HFFc6 (cell line): ENCODE measurements at places on chromosomes 3 and 15.

- H3K27me3 ChIP-seq, result peaks cover 5% of the 10 kb centered on the region; the same call in 1 of the 2 replicates
- H3K4me1 ChIP-seq, result peaks cover 29% of the 10 kb centered on the region
Observed at GRCh38 chr15:101092867-101093202, 159.0 kb downstream of the CHSY1 start.

DNA sequence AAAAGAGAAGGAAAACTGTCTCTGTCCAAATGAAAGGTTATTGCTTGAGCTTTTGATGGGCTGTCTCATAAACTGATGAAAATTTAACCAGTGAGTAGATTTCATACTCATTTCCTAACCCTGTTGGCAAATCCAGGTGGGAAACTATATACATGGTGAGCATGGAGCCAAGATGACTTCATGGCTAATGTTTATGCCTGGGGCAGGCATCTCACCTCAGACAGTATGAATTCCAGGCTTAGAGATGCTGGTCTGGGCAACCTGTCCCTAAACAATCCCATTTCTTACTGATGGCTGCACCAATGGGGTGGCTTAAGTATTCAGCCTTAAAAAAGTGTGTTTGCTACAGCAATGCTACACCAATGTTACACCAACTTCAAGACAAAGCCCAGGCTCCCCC is 58.1 kb downstream of the SLTM start:
- DNase-seq, result no peak
- no peaks in the 10 kb centered on the region; the same call in 1 of the 2 replicates for H3K27me3 ChIP-seq
- H3K4me3 ChIP-seq, result no peak overlapping the region
- H3K4me1 ChIP-seq, result peaks cover 12% of the 10 kb centered on the region
- no peak overlapping the region for H3K27ac ChIP-seq

- H3K4me1 ChIP-seq, result peaks cover 34% of the 10 kb centered on the region
- H3K4me3 ChIP-seq, result no peak overlapping the region
Observed at GRCh38 chr3:69815970-69816369, 76.7 kb downstream of the MITF start.

DNA sequence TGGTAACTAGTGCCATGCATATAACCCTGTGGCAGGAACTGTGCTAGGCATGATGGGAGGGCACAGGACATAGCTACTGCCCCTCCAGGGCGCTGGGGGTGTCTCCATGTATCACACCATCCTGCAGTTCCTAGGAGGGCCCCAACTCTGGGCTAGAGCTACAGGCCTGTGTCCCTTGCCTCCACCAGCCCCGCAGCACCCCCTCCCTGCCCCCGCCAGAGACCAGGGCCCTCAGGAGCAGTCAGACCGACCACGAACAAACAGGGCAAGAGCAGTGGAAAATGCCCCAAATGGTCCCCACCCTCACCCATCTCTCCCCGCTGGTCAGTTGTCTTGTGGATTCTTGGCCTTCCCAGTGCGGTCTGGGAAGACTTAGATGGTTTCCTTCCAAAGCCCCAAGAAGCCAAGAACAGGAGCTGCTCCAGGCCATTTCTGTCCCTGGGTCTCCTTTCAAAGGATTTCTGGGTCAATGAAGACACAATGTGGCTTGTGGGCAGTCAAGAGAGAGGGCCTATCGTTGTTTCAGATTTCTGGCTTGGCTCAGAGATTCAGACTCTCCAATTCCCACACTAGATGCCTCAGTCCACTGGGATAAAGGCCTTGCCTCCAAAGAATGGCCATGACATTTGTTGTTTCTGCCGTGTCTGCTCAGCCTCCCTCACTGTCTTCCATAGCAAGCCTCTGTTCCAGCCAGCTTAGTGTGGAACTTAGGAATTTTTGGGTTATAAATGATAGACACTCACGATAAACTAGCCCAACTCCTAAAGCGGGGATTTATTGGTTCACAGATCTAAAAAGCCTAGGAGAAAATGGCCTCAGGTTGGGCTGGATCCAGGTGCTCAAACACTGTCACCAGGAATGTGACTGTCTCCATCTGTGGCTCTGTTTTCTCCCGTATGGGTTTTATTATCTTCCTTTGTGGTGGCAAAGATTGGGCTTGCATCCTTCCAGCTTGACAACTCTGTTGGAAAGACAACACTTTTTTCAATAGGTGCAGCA is 80.6 kb downstream of the LSM3 start:
- peaks cover 2% of the 10 kb centered on the region for H3K27me3 ChIP-seq
- DNase-seq, result no peak
- H3K4me3 ChIP-seq, result no peak overlapping the region
- H3K4me1 ChIP-seq, result peaks cover 31% of the 10 kb centered on the region
- no peak overlapping the region for H3K27ac ChIP-seq
- no peaks in the 10 kb centered on the region for H3K36me3 ChIP-seq

- no peak for DNase-seq
- H3K27ac ChIP-seq, result no peak overlapping the region
- peaks cover 3% of the 10 kb centered on the region; the same call in 1 of the 2 replicates for H3K27me3 ChIP-seq
- peaks cover 2% of the 10 kb centered on the region for H3K4me1 ChIP-seq
- H3K4me3 ChIP-seq, result no peak overlapping the region
- no peaks in the 10 kb centered on the region for H3K36me3 ChIP-seq
Observed at GRCh38 chr15:56739964-56740640, 6.8 kb upstream of the ZNF280D start.

- H3K4me1 ChIP-seq, result peaks cover 48% of the 10 kb centered on the region
- no peak overlapping the region for H3K4me3 ChIP-seq
- peak overlapping the region; percentile 32; the same call in 1 of the 2 replicates for H3K27ac ChIP-seq
- peaks cover 4% of the 10 kb centered on the region; the same call in 1 of the 2 replicates for H3K36me3 ChIP-seq
- no peaks in the 10 kb centered on the region; the same call in 1 of the 2 replicates for H3K27me3 ChIP-seq
- peak; percentile 25 for DNase-seq
Observed at GRCh38 chr3:8529181-8529637, 27.6 kb downstream of the LMCD1 start.

- no peaks in the 10 kb centered on the region for H3K36me3 ChIP-seq
- no peak overlapping the region for H3K4me3 ChIP-seq
- H3K4me1 ChIP-seq, result peaks cover 5% of the 10 kb centered on the region; the same call in 1 of the 2 replicates
- DNase-seq, result no peak
- H3K27ac ChIP-seq, result no peak overlapping the region
- peaks cover 60% of the 10 kb centered on the region for H3K27me3 ChIP-seq
Observed at GRCh38 chr3:122964811-122965210, 62.8 kb downstream of the SEMA5B start.

- peaks cover 86% of the 10 kb centered on the region for H3K4me1 ChIP-seq
- peaks cover 57% of the 10 kb centered on the region for H3K36me3 ChIP-seq
- peak overlapping the region; percentile 91 for H3K27ac ChIP-seq
- H3K27me3 ChIP-seq, result peaks cover 10% of the 10 kb centered on the region
Observed at GRCh38 chr3:172317984-172318383, 130.3 kb downstream of the GHSR start.

- peaks cover 32% of the 10 kb centered on the region for H3K27me3 ChIP-seq
- H3K36me3 ChIP-seq, result no peaks in the 10 kb centered on the region
- no peak overlapping the region for H3K4me3 ChIP-seq
Observed at GRCh38 chr3:14285548-14285925, 106.9 kb downstream of the LSM3 start.

GRCh38 chr3:123258811-123259420 is 57.2 kb downstream of the SEC22A start:
- H3K4me1 ChIP-seq, result peaks cover 8% of the 10 kb centered on the region
- no peaks in the 10 kb centered on the region for H3K27me3 ChIP-seq
- H3K4me3 ChIP-seq, result no peak overlapping the region
- peak overlapping the region; percentile 18; the same call in 1 of the 2 replicates for H3K27ac ChIP-seq
- DNase-seq, result peak; percentile 69

GRCh38 chr3:152658977-152659720 is 175.8 kb upstream of the P2RY1 start:
- no peak overlapping the region for H3K4me3 ChIP-seq
- no peaks in the 10 kb centered on the region for H3K36me3 ChIP-seq
- H3K27ac ChIP-seq, result no peak overlapping the region
- DNase-seq, result no peak
- no peaks in the 10 kb centered on the region; the same call in 1 of the 2 replicates for H3K27me3 ChIP-seq
- no peaks in the 10 kb centered on the region; the same call in 1 of the 2 replicates for H3K4me1 ChIP-seq

DNA sequence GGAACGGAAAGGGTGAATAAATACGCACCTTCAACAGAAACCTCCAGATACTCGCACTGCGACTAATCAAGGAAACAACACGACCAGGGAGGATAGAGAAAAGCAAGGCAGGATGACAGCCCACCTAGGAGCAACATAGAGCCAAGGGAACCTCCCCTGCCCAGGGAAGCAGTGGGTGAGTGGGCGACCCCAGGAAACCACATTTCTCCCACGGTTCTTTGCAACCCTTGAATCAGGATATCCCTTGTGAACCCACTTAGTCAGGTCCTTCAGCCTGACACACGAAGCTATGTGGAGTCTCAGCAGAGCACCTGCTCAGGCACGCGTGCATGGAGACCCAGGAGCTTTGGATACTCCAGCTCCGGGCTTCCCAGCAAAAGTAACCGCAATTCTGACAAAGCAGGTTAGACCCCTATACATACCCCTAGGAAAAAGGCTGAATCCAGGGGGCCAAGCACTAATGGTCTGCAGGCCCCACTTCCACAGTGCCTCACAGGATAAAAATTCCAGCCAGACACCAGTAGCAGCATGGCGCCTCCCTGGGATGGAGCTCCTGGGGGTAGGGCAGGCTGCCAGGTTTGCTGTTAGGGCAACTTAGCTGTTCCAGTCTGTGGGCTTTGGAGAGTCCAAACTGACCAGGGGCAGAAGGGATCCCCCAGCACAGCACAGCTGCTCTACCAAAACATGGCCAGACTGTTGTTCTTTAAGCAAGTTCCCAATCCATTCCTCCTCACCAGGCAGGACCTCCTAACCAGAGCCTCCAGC is 38.4 kb upstream of the PXYLP1 start:
- DNase-seq, result no peak
- no peaks in the 10 kb centered on the region for H3K36me3 ChIP-seq
- peaks cover 26% of the 10 kb centered on the region for H3K27me3 ChIP-seq
- peaks cover 15% of the 10 kb centered on the region; the same call in 1 of the 2 replicates for H3K4me1 ChIP-seq

DNA sequence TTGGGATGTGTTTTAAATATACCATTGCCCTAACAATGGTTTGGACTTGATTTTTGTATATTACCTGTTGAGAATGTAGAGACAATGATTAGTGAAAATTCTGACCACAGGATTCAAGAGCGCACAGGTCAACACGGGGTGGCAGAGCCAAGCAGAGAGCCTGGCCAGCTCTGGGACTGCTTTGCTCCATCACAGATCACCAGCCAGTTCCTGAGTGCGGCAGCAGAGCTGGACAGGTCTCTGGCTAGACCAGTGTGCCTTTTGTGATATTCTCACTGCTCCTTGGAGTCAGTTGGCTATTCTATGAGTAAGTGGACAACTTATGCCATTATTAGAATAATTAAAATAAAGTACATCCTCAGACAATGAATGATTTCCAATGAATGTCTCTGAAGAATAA is 351.2 kb upstream of the ATP10A start:
- no peak overlapping the region for H3K27ac ChIP-seq
- no peaks in the 10 kb centered on the region for H3K36me3 ChIP-seq
- no peak for DNase-seq
- no peak overlapping the region for H3K4me3 ChIP-seq
- H3K4me1 ChIP-seq, result no peaks in the 10 kb centered on the region

DNA sequence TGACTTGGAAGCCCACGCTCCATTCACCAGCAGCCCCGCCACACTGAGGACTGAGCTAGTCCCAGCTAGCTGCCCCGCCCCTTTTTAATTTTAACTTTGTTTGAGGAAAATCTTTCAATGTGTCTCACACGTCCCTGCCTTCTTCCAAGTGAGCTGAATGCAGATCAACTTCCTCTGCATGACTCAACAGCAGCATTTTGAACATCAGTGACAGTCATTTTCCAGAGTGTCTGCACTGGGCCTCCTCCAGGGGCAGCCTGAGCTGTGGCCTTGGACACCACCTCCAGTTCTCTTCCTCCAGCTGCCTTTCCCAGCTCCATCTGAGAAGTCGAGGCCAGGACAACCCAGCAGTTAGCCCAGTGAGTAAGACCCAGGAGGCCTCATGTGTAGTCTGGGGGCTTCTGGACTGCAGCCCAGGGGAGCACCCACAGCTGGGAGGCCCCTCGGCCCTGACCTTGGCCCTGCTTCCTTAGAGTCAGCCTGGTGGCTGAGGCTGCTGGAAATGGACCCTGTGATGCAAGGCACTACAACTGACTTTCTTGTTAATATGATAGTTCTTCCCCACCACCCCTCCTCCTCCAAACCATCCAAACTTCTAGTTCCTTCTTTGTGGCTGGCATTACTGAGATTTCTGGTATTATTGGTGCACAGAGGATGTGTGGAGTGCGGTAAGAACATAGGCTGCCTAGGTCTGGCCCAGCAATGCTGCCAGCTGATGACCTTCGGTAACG is 21.4 kb upstream of the ESYT3 start:
- no peaks in the 10 kb centered on the region for H3K27me3 ChIP-seq
- peaks cover 31% of the 10 kb centered on the region for H3K4me1 ChIP-seq
- no peaks in the 10 kb centered on the region for H3K36me3 ChIP-seq

GRCh38 chr15:41630616-41631217 is 29.5 kb upstream of the MGA start:
- H3K4me1 ChIP-seq, result peaks cover 8% of the 10 kb centered on the region
- no peak overlapping the region for H3K27ac ChIP-seq
- H3K36me3 ChIP-seq, result no peaks in the 10 kb centered on the region
- no peak for DNase-seq

DNA sequence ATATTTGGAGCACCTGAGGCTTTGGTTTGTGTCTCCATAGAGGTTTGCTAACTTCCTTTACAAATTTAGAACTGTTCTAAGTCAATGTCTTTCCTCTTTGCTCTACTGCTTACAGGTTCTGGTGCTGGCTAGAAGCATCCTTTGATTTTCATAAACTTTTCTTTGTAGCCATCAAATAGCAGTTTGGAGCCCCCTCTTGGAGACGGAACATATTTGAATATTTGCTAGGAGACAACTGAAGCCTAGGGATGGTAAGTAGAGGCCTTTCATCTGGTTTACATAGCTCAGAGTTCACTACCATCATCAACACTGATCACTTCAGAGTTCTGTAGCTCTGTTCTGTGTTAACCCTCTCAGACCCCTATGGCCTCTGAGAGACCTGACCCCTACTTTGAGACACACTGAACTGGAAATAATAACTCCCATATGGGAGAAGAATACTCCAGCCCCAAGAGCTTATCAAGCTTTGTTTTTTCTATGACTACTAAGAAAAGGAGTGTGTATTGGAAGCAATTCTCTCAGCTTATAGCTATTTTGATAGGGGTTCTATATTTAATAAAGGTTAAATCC is 420.4 kb downstream of the EPHA3 start:
- no peaks in the 10 kb centered on the region for H3K27me3 ChIP-seq
- no peak overlapping the region for H3K27ac ChIP-seq
- DNase-seq, result no peak
- no peaks in the 10 kb centered on the region for H3K4me1 ChIP-seq
- H3K36me3 ChIP-seq, result no peaks in the 10 kb centered on the region
- H3K4me3 ChIP-seq, result no peak overlapping the region

GRCh38 chr3:101195951-101196713 is 124.2 kb downstream of the IMPG2 start:
- peak overlapping the region; percentile 85 for H3K27ac ChIP-seq
- no peaks in the 10 kb centered on the region; the same call in 1 of the 2 replicates for H3K27me3 ChIP-seq
- H3K4me3 ChIP-seq, result no peak overlapping the region
- peaks cover 10% of the 10 kb centered on the region; the same call in 1 of the 2 replicates for H3K36me3 ChIP-seq

GRCh38 chr15:98900356-98900755 is 107.2 kb downstream of the PGPEP1L start:
- peaks cover 35% of the 10 kb centered on the region for H3K36me3 ChIP-seq
- DNase-seq, result no peak
- peak overlapping the region; percentile 59 for H3K27ac ChIP-seq
- H3K27me3 ChIP-seq, result peaks cover 4% of the 10 kb centered on the region
- H3K4me1 ChIP-seq, result peaks cover 91% of the 10 kb centered on the region
